ENCODE measurements at places on chromosomes 12 and 14.

DNA sequence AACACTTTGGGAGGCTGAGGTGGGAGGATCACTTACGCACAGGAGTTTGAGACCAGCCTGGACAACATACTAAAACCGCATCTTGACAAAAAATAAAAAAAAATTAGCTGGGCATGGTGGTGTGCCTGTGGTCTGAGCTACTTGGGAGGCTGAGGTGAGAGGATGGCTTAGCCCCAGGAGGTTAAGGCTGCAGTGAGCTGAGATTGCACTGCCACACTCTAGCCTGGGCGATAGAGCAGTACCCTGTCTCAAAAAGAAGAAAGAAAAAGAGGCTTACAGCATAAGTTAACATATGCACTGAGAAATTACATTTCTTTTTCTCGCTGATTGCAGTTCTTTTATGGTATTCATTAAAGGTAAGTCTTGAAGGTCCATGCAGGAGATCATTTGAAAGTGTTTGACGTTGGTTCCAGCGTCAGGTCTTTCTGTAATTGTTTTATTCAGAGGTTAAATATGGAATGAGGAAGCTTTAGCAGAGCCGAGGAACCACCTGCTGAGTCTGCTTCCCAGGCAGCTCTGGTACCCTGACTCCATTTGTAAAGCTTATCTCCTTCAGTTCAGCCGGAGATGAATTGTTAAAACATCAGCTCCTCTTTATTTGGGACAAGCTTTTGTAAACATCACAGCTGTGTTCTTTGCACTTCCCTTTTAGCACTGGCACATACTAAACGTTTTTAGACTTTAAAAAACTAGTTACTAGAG, 18.5 kb downstream of the SFSWAP start:
- DNase-seq, result no peak
- no peak overlapping the region for H3K27ac ChIP-seq
- no peaks in the 10 kb centered on the region for H3K27me3 ChIP-seq
- H3K4me3 ChIP-seq, result no peak overlapping the region

DNA sequence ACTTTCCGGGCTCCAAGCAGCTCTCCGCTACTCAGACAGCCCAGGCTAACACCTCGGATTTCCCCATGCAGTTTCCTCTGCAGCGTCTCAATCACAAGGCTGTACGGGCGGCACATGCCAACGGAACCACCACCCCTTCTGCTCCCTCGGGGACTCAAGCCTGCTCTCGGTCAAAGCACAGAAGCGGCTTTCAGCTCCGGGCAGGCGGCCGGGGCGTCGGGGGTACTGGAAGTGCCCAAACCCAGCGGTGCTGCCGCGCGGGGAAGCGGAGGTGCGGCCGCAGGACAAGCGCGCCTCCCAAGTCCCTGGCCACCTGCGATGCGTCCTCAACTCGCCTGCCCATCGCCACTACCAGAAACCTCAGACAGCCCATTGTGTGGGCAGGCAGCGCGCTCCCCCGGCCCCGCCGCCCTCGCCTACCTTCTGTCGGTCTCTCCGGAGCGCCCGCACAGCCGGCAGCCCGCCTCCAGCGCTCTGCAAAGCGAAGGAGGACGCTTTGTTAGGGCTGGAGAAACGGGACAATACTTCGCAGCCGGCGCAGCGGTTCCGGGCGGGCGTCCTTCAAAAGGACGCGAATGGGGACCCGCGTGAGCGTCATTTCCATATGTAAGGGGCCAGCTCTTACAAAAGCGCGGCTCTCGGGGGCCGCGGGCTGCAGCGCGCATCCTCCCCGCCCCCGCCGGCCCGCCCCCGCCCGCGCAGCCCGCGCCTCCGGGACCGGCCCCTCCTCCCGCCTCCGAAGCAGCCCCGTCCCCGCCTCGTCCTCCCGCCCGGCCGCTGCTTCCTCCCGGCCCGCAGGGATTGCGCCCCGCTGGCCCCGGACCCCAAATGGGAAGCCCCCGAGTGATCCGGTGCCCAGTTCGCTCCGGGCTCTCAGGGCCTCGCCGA, 674 bp downstream of the NIN start:
- peak overlapping the region; percentile 78 for H3K4me3 ChIP-seq
- peaks cover 31% of the 10 kb centered on the region for H3K4me1 ChIP-seq
- H3K27ac ChIP-seq, result peak overlapping the region; percentile 56

GRCh38 chr12:57089271-57090245, 644 bp downstream of the NAB2 start:
- no peak for DNase-seq
- no peaks in the 10 kb centered on the region for H3K27me3 ChIP-seq
- peak overlapping the region; percentile 67 for H3K27ac ChIP-seq
- peaks cover 33% of the 10 kb centered on the region for H3K36me3 ChIP-seq
- H3K4me3 ChIP-seq, result peak overlapping the region; percentile 78
- peaks cover 79% of the 10 kb centered on the region for H3K4me1 ChIP-seq

- no peak overlapping the region for H3K4me3 ChIP-seq
- no peaks in the 10 kb centered on the region for H3K4me1 ChIP-seq
- no peaks in the 10 kb centered on the region for H3K27me3 ChIP-seq
- H3K27ac ChIP-seq, result no peak overlapping the region
- no peak for DNase-seq
- H3K36me3 ChIP-seq, result peaks cover 33% of the 10 kb centered on the region
These were observed 45.8 kb downstream of the ETNK1 start for GRCh38 chr12:22670762-22671161.

- H3K4me1 ChIP-seq, result no peaks in the 10 kb centered on the region
- H3K27me3 ChIP-seq, result no peaks in the 10 kb centered on the region
- H3K27ac ChIP-seq, result no peak overlapping the region
- no peaks in the 10 kb centered on the region for H3K36me3 ChIP-seq
These were observed 64.2 kb upstream of the IFNG-AS1 start for GRCh38 chr12:67925077-67925476.

DNA sequence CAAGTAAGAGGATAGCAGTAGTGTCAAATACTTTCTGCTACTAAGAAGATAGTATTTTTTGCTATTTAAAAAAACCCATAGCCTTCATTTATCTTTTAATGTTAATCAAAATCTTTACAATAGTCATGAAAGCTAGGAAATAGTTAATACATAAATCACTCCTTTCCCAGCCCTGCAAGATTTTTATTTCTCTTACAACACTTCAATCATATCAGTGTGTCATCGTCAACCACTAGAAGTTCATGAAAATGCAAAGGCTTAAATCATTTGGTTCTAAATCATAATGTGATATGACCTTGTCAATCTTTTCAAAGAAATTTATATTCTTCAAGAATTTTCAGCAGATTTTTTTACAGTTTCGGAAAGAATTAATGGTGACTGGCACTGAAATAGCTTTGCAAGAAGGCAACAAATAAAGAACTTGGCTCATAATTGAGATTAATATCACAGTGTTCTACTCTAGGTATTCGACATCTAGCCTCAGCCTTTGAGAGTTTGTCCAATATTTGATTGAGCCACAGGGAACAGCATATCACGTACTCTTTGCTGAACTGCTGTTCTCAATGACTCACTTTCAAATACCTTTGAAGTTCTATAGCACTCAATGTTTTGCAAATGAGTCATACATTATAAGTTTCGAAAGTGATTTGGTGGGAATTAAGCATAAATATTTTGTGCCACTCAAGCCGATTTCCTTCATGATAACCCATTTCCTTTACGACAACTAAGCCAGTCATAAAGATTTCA, 384.0 kb upstream of the FOXG1 start:
- H3K27ac ChIP-seq, result no peak overlapping the region
- H3K27me3 ChIP-seq, result no peaks in the 10 kb centered on the region

GRCh38 chr14:68784226-68784910, 8.5 kb downstream of the ZFP36L1 start:
- no peak overlapping the region for H3K4me3 ChIP-seq
- no peak for DNase-seq
- peaks cover 84% of the 10 kb centered on the region for H3K4me1 ChIP-seq
- peaks cover 27% of the 10 kb centered on the region for H3K36me3 ChIP-seq
- H3K27me3 ChIP-seq, result no peaks in the 10 kb centered on the region
- H3K27ac ChIP-seq, result peak overlapping the region; percentile 1

DNA sequence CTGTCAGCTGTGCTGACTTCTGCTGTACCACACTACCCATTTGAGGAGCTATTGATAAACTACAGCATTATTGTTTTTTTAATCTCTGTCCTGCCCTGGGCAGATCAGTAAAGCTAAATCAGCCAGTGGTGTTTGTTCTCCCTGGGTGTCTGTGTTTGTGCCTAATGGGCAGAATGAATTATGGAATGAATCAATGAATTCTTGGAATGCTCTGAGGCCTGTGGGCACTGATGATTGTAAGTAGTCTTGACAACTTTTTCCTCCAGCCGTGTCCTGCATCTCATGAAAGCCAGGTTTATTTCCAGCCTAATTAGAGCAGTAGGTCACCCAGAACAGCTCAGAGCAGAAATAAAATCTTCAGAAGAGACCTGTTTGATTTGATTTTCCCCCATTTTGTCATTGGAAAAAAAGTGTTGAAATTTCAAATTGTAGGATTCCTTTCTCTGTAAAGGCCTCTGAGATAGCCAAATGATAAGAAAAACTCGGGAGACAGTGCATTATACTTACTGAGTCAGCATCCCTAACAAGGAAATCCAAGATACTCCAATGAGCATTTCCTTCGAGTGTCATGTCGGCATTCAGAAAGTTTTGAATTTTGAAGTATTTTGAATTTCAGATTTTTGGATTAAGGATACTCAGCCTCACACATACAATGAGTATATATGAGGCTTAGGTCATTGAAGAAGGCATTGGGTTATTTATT, 19.4 kb upstream of the EVL start:
- no peaks in the 10 kb centered on the region for H3K4me1 ChIP-seq
- no peak for DNase-seq
- H3K36me3 ChIP-seq, result no peaks in the 10 kb centered on the region
- H3K27me3 ChIP-seq, result no peaks in the 10 kb centered on the region
- H3K27ac ChIP-seq, result no peak overlapping the region
- H3K4me3 ChIP-seq, result no peak overlapping the region

- H3K27ac ChIP-seq, result no peak overlapping the region
- no peaks in the 10 kb centered on the region for H3K4me1 ChIP-seq
- no peak for DNase-seq
- no peaks in the 10 kb centered on the region for H3K36me3 ChIP-seq
These were observed 184.6 kb upstream of the TMEM260 start for GRCh38 chr14:56394826-56395530.

All from CD4-positive, alpha-beta T cell (primary cell).